Stimulated activated CD4-positive, alpha-beta T cell treated with anti-CD3 and anti-CD28 coated beads, Interleukin-4, amount 100 ng/mL, for 4 hours (primary cell): ENCODE measurements at places on chromosomes 7 and 10.

DNA sequence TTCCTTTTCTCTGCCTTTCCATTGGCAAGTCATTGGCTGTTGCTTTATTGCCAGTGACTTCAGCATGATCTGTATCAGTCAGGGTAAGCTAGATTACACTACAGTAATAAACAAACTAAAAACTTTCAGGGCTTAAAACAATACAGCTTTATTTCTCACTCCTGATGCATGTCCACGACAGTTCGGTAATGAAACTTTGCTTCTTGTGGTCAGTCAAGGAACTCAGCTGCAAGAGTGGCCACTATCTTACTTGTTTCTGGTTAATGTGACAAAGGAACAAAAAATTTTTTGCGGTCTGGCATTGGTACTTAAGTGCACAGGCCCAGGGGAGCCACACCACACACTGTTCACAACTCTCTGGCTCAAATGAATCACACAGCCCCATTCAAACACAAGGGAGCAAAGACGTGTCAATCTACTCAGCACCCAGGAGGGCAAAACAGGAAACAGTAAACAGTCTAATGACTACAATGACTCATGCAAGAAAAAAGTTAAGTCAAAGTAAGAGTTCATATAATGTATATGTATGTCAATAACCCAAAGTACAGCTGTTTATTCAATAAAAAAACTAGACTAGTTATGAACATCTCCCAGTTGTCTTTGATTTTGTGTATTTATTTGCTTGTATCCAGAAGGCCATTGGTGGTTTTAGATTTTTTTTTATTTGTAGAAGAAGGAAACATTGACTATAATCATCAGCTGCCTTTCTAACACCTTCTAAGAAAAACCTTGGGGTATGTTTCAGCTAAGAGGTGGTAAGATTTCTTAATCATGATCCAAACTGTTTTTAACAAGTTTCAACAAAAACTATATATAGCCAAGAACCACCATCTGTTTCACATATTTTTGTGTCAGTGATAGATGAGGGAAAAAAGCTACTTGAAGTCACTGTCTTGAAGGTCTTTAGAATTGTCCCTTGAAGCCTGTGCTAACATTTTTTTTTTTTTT, 134.4 kb upstream of the FAM3C start:
- DNase-seq, result peak; percentile 26

- no peak for DNase-seq
These were observed 766.0 kb upstream of the POT1 start for GRCh38 chr7:125695626-125696025.

DNA sequence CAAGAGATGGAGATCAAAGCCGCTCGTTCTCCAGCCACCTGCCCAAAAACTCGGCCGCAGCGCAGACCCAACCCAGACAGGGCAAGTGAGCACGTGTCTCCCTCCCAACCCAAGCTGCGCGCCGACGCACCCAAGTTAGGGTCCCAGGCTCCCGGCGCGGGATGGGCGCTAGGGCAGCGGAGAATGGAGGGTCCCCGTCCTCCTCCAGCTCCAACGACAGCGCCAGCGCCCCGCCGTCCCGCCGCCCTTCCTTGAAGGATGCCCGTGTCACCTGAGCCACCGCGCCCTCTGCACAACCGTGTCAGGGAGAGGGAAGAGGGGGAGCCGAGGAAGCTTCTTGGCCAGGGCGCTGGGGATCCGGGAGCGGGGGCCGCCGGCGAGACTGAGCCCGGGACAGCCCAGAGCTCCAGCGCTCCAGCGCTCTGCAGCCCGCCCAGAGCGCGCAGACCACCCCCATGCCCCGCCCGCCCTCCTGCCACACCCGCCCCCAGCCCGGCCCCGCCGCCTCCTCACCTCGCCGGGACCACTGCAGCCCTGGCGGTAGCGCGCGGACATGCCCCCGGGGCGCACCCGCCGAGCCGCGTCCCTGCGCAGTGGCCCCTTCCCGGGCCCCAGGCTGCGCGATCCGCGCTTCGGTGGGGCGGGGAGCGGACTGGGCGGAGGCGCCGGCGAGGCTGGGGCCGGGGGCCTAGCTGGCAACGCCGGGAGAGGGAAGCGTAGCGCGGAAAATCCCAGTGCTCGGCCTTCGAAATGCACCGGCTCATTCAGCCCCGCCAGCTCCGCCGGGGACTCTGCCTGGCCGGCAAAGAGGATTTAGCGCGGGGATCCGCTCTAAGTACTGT, at the start of gene SLC16A12:
Gene SLC16A12 (minus strand): TSS at position 424 of the 842 bp plus-strand sequence. CDS start 73,016 bp downstream, outside the sequence.
- no peak for DNase-seq

- DNase-seq, result no peak
These were observed 40.7 kb downstream of the LEP start for GRCh38 chr7:128281605-128282380.

GRCh38 chr7:138208864-138209263, 132.6 kb downstream of the AKR1D1 start:
- no peak for DNase-seq

DNA sequence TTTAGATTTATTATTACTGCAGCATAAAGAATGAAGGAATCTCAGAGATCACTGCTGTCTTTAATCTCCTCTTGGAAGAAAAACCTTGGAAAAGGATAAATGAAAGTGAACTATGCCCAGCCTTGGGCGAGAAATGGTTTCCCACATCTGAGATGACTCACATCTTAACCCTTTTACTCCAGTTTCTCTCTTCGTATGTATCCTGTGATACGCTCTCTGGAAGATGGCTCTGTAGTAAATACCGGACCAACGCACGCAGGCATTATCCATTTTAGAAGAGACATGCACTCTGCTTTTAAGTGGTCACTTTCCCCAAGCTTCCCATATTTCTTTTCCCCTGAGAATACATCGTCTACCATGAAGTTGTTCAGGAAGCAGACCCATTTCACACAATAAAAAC, 207.3 kb upstream of the BMPER start:
- DNase-seq, result no peak

DNA sequence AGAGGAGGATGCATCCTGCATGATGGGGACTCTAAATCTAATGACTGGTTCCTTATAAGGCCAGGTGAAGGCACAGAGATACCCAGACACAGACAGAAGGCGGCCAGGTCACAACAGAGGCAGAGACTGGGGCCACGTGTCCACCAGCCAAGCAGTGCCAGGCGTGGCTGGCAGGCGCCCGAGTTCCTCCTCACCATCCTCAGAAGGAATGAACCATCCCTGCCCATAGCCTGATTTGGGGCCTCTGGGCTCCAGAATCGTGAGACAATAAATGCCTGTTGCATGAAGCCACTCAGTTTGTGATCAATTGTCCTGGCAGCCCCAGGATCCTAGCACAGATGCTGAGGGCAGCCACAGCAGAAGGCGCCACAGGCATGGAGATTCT, 69.0 kb upstream of the TNRC18 start:
- DNase-seq, result no peak
